AG04449 (cell line): ENCODE measurements at places on chromosomes 6 and 20.

DNA sequence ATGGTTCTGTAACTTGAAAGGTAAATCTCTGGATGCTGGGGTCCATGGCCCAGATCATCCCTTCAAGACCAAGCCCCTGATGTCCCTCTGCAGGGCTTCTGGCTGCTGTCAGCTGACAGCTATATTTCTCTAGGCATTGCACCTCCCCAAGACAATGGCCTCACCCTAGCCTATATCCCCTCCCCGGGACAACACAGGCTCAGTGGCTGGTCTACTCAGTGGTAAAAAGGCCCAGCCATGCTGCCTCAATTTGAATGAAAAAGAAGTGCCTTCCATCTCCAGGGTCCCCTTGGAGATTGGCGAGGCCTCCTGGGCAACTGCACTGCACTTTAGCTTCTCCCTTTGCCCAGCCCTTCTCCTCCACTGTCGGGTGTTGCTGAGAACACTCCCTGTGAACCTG, 602.8 kb downstream of the CDH26 start:
- no peak for DNase-seq

DNA sequence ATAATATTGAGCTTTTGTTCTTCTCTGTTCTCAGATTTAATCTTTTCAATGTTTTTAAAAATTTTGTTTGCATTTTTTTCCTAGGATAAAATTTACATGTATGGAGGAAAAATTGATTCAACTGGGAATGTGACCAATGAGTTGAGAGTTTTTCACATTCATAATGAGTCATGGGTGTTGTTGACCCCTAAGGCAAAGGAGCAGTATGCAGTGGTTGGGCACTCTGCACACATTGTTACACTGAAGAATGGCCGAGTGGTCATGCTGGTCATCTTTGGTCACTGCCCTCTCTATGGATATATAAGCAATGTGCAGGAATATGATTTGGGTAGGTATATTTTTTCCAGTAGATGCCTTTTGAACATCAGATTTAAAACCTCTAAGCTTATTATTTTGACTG, 89.8 kb downstream of the ATRN start:
- DNase-seq, result no peak

- no peak for DNase-seq
These were observed 208.4 kb downstream of the CDH4 start for GRCh38 chr20:61460261-61461052.

GRCh38 chr20:15834857-15835256, 738.4 kb downstream of the KIF16B start:
- no peak for DNase-seq

DNA sequence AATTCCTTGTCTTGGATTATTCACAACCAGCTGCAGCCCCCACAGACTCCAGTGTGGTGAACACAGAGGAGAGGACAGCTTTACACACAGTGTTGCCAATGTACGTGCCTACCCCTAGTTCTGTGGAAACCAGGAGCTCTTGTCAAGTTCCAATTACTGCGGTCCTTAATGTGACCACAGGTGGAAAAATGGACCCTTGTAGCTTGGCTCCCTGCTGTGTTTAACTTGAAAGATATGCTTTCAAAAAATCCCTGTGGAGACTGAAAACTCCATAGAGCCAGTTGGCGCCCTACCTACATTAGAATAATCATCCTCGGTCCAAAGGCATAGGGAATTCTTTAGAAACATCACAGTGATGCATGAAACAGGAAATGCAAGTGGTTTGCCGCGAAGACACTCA, 118.3 kb upstream of the SLC22A23 start:
- DNase-seq, result no peak

DNA sequence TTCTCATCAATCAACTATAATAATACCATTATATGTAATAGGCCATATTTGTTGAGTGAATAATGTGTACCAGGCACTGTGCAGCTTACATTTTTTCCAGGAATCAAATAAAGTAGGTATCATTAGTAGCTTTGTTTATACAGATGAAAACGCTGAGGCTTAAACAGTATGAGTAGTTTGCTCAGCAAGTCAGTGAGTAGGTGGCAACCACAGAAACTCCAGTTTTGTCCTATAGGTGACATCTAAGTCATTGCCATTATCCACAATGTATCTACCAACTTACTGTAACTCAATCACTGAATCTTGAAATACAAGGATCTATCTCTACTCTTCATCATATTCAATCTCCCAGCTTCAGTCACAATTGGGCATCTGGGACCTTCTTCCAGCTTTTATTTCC, 29.8 kb upstream of the TPBG start:
- no peak for DNase-seq

GRCh38 chr6:118708055-118708454, 56.7 kb upstream of the CEP85L start:
- no peak for DNase-seq

DNA sequence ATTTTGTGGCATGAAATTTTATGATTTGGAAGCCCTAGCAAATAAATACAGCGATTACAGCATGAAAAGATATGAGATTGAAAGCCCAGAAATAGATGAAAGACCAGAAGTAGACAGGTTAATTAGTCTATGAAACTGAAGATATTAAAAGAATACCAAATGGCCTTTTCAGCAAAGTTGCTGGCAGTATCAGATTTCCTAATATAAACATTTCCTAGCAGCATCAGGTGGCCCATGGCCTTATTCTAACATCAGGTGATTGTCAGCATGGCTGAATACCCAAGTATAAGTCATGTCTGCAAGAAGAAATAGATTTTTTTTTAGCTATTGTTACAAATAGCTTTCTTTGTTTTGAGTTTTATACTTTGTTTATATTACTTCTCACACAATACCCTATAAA, 93.2 kb downstream of the CLVS2 start:
- DNase-seq, result no peak

- no peak for DNase-seq
These were observed 278.6 kb upstream of the MAP3K7 start for GRCh38 chr6:90865513-90865912.

DNA sequence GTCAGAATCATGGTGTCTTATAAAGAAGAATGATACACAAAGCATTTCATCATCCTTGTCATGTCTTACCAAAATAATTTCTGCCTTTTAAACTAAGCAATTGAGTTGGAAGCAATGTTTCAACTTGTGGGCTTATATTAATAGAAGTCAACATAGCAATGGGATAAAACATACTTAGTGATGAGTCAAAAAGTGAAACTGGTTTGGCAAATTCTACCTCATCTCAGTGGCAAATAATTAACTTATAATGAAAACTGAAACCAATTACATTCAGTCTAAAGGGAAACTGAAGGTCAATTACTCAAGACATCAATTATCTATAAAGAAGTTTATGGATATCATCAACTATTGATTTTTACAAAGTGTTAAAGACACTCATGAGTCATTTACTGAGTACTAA, 463.8 kb downstream of the BMP2 start:
- no peak for DNase-seq

- DNase-seq, result no peak
These were observed 29.7 kb upstream of the EXOC2 start for GRCh38 chr6:722608-723007.

- no peak for DNase-seq
These were observed 291.6 kb upstream of the ECI2 start for GRCh38 chr6:4426968-4427367.

DNA sequence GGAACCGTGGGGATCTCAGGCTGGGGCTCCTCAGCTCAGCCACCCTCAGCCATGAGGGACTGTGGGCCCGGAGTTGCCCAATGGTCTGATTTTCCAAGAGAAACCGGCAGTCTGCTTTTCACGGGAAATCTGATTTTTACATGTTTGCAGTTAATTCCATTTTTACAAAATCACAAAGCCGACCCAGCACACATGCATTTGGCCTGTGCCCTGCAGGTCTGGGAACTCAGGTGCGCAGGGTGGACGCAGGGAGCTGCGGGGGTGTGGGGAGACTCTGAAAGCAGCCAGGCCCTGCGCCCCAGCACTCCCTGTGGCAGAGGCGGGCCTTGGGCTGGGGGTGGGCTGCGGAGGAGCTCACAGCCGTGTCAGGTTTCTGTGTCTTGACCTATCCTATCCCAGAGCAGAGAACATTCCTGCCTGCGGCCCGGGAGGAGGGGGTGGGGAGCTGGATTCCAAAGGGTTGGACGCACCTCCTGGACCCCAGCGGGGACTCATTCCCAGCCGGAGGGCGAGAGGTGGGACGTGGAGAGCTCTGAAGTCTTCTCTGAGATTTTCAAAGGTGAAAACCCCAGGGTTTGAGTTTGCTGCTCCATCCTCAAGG, 60.6 kb downstream of the ADNP start:
- no peak for DNase-seq

GRCh38 chr6:28747631-28748157, 176.1 kb downstream of the TRIM27 start:
- no peak for DNase-seq

DNA sequence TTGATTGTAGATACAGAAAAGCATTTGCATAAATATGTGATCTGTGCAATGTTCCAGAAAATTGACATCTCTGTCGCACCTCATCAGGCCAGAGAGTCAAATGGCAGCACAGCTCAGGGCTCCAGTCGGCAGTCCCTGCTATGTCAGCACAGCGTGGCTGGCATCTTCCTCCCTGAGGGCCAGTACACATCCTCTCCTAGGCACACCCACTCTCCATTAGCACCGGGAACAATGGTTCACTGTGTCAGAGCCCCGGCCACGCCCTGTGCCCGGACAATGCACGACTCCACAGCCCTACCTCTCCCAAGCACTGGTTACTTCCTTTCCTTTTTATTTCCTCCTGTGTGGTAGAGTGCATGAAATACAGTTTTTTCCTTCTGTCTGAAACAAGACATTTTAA, 114.9 kb downstream of the FOXC1 start:
- DNase-seq, result no peak

DNA sequence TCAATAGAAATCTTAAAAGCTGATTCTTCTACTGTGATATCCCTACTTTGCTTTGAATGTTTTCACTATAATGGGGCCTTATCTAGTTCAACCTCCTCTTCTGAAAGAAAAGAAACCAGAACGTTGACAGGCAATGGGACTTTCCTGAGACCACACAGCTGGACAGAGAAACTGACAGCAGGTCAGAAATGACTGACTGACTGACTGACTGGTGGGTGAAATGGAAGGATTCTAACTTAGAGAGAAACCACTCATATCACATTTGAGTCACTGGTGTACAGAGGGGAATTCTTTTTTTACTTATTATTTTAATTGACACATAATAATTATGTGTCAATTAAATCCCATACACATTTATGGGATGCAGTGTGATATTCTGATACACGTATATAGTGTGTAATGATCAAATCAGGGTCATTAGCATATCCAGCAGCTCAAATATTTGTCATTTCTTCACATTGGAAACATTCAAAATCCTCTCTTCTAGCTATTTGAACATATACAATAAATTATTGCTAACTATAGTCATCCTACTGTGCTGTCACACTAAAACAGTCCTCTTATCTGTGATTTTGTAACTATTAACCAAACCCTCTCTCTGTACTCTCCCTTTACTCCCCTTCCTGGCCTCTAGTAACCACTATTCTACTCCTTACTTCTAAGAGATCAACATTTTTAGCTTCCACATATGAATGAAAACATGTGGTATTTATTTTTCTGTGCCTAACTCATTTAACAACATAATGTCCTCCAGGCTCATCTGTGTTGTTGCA, 64.8 kb upstream of the NRSN1 start:
- DNase-seq, result no peak

- DNase-seq, result no peak
These were observed 830 bp upstream of the CYP24A1 start for GRCh38 chr20:54174457-54175175.

GRCh38 chr6:136668571-136668970, 118.3 kb upstream of the MAP7 start:
- no peak for DNase-seq

GRCh38 chr6:25703005-25703404, 51.0 kb downstream of the SCGN start:
- DNase-seq, result no peak

- no peak for DNase-seq
These were observed 5.6 kb downstream of the TNFAIP3 start for GRCh38 chr6:137872581-137873115.

DNA sequence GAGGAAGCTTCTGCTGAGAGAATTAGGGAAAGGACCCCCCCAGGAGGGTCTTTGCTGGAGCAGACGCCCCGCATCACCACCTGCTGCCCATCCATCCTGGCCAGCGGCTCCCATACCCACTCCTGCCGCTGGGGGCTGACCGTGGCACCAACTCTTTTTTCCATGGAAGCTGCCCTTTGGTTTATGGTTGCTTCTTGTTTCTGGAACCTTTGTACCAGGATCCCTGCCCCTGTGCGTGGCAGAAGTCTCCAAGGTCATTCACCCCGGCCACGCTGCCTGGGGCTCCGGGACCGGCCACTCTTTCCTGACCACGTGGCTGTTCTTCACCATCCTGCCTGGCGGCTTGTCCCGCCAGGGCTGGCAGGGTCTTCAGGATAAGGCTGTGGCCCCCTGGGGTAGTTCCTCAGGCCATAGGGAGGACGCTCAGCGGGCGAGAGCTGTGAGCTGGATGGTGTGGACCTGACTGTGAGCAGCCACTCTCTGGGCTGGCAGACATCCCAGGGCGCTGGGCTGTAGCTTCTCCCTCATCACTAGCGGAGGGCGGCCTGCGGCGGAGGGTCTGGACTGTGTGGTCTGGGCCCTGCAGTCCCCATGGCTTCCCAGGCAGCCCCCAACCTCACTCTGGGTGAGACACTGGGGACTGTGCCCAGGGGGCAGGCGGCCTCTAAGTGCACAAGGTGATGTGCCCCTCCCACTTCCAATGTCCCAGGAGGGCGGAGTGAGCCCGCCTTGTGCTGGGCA, 22.8 kb upstream of the RBBP8NL start:
- DNase-seq, result no peak

DNA sequence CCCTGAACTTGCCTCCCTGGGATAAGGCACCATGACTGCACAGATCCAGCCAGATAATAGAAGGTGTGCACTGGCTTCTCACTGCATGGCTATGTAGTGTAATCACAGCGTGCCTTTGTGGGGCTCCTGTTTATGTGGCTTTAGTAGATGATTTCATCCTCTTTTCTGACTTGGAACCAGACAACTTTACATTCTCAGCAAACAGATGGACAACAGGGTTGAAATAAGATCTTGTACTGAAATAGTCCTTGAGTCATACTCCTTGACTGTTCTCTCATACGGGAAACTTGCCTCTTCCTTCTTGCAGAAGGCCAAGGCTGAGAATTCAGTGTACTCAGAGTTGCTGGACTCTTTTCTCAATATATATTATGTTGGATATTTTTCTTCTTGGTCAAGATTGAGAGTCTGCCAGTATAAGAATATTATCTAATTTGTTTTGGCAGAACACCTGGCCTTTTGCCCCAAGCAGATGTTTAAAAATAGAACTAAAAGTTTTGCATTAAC, 25.0 kb upstream of the RNF144B start:
- peak; percentile 92 for DNase-seq

GRCh38 chr20:48703107-48703506, 124.7 kb downstream of the PREX1 start:
- DNase-seq, result no peak

- DNase-seq, result peak; percentile 14
These were observed 75.8 kb upstream of the E2F3 start for GRCh38 chr6:20325641-20326421.

GRCh38 chr20:1842281-1842680, 52.9 kb upstream of the SIRPA start:
- DNase-seq, result no peak

- DNase-seq, result no peak
These were observed 405 bp downstream of the RNF146 start for GRCh38 chr6:127266892-127267645.
